ENCODE measurements at places on chromosomes 2 and 18.
A peak's percentile ranks its signal among the peaks of the same experiment; 100 is the strongest.

- DNase-seq, result no peak
Observed at GRCh38 chr2:26396734-26397298, 4.9 kb upstream of the DRC1 start.

DNA sequence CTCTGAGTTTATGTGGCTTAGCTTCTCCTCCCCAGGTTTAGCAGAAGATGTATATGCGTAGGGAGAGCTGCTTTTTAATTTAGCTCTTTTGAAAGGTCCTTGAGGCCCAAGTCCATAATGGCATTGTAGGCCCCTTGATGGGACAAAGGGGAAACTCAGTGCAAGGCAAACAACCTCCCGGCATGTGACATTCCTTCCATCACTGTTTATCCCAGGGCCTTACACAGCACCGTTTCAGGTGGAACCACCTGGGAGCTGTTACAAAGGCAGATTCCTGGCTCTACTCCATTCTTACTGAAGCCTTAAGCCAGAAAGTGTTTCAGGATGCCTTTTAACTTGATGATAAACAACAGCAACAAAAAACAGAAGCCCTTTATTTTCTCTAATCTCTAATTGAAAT, 555.4 kb downstream of the SLC4A3 start:
- no peak for DNase-seq

DNA sequence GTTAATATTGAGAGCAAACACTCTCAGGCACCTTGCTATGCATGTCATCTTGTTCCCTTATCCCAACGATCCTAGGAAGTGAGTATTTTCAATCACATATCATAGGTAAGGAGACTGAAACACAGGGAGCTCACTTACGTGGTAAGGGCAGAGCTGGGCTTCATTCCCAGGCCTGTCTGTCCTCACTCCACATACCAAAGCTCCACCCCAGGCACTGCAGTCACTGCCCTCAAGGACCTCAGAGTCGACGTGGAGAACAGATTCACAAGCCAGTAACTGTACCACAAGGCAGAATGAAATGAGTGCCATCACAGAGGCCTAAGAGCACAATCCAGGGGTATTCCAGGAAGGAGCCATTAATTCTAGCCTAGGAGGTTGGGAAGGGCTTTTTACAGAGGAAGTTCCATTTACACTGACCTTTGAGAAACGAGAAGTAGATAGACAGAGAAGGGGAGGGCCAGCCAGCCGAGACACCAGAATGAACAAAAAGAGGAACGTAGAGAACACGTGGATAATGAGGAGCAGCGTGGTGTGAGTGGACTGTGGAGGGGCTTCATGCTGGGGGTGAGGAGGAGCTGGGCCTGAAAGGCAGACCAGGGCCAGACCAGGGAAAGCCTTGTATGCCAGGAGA, 48.6 kb downstream of the KIAA2012 start:
- DNase-seq, result no peak

DNA sequence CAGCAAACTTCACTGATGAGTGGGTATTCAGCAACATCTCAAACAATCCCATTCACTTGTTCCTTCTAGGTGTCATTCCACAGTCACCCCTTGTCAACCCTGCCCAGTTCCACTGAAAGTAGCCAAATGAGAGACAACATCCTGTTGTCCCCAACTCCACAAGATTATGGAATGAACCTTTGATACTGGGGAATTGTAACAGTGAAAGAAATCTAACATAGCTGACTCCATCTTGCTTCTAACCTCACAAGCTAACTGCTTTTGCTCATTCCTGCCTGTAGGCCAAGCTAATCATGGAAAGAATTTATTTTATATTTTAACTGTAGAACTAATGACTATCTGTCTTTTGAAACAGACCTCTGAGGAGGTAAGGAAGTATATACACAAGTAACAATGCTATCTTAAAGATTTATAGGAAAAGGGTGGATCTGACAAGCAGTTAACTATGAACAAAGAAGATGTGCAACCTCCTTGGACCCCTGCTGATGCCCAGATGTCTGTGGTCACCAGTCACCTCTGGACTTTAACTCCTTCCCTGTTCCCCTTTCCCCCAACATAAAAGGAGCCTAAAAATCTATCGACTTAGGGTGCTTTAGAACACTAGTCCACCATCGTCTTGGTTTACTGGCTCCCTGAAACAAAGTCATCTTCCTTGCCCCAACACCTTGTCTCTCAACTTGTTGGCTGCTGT, 6.9 kb upstream of the ANXA4 start:
- DNase-seq, result no peak

DNA sequence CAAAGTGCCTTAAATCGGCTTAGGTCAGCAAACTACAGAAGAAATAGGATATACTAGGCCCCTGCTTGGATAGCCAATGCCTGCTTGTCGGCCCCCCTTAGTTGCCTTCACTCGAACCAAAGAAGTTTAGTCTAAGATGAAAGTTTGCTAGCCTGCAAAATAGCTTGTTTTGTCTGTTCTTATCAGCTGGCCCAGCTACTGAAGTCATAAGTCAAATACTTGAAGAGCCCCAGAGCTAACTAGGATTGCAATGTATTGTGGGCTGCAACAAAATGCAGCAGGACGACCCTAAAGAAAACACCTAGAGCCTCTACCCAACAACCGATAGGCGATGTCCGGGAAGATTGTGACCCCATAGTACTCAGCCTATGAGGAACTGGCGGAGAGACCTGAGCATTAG, 183.5 kb upstream of the HS6ST1 start:
- no peak for DNase-seq

GRCh38 chr2:68569604-68570003, 73.8 kb upstream of the PROKR1 start:
- DNase-seq, result peak; percentile 84

DNA sequence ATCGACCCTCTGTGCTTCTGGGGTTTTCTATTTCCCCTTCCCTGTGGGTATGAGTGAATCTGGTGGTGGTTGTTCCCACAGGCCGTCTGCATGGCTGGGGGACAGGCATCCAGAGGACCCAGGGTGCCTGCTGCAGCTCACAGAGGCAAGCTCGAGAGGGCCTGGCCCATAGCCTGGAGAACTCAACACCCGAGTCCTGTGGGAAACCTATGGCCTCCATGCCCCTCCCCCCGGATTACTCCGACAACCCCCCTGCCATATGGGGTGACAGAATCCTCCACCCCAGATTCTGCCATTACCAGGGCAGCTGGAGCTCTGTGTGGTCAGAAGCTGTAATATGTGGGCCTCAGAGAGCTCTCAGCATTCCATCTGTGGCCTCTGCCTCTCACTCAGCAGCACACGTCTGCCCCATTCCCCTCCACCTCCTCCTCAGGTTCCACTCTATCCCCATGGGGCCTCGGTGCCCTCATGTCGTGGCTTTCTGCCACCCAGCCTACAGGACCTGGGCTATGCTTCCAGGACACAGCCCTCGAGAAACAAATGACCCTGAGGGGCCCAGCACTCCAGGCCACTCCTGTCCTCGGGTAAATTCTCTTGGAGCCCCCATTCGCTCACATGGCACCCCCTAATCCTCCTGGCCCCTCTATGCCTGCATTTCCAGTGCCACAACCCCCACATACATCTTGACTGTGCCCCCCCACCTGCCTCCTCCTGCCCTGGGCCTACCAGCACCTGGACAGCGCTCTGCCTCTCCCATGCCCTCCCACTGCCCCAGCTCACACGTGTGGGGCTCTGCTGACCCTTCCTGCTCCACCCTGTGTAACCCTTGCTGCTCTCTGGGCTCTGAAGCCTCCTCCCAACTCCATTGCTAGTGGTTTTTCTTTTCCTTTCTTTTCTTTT, 3.6 kb downstream of the MZT2A start:
- no peak for DNase-seq

- DNase-seq, result no peak
Observed at GRCh38 chr18:58323866-58324762, 280.1 kb downstream of the NEDD4L start.

GRCh38 chr2:166516712-166517303, 22.8 kb upstream of the SCN7A start:
- peak; percentile 10 for DNase-seq

- DNase-seq, result no peak
Observed at GRCh38 chr2:101089419-101089818, 61.8 kb downstream of the TBC1D8 start.

DNA sequence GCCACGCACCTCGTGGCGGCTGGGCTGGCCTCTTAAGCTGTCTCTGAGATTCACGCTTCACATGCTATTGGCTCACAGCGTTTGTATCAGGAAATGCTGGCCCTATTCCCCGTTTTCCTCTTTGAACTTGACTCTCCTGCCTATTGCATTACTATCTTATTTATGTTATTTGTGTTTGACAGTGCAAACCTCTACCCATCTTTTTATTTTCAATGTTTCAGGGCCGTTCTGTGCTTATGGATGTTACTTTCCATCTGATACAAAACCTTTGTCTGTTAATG, 149.9 kb upstream of the TWIST2 start:
- no peak for DNase-seq

DNA sequence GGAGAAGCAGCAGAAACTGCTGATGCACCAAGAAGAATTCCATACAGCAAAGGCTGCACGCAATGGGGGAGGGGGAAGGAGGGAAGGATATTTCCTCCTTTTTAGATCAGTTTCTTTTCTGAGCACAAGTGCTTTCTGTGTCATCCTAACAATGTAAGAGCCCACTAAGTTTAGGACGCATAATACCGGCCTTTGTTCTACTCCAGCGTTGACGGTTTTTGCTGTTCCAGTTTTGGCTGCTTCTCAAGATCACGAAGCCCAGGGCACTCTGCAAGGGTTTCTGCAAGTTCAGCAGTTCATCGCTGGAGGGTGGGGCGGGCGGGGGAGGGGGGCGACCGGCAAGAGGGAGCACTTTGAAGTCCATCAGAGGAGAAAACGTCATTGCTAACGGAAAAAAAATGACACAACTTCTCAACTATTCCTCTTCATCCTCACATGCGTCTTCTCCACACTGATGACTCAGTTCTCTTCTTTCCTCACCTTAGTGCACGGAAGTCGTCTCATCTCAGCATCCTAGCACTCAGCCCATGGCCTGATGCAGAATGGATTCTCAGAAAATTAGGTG, 8.7 kb downstream of the FAM178B start:
- DNase-seq, result peak; percentile 83

DNA sequence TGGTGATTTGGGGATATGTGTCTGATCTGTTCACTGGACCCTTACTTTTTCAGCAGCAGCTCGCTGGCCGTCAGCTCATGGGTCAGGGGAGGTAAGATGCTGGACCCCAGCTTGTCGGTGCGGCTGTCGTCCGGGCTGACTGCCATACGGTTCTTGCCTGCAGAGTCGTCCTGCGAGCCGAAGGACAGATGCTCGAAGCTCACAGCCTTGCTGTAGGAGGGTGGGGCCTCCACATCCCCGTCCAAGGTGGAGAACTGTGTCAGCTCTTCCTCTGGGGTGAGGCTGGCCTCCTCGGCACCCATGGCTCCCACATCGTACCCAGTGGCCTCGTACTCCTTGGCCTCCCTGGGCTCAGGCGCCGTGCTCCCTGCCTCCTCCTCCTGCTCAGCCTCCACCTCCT, 179.5 kb downstream of the NAPG start:
- DNase-seq, result no peak

GRCh38 chr2:101063352-101064124, 61.4 kb downstream of the RPL31 start:
- peak; percentile 19 for DNase-seq

GRCh38 chr2:26245231-26245732, 543 bp downstream of the HADHB start:
- peak; percentile 18 for DNase-seq

GRCh38 chr2:236117861-236118269, 50.3 kb downstream of the GBX2 start:
- DNase-seq, result no peak

- DNase-seq, result no peak
Observed at GRCh38 chr2:222297600-222297935, 1.2 kb downstream of the PAX3 start.

GRCh38 chr2:98029718-98030222, 34.0 kb upstream of the TMEM131 start:
- peak; percentile 21 for DNase-seq

GRCh38 chr2:224264259-224264658, 137.6 kb downstream of the FAM124B start:
- DNase-seq, result no peak

DNA sequence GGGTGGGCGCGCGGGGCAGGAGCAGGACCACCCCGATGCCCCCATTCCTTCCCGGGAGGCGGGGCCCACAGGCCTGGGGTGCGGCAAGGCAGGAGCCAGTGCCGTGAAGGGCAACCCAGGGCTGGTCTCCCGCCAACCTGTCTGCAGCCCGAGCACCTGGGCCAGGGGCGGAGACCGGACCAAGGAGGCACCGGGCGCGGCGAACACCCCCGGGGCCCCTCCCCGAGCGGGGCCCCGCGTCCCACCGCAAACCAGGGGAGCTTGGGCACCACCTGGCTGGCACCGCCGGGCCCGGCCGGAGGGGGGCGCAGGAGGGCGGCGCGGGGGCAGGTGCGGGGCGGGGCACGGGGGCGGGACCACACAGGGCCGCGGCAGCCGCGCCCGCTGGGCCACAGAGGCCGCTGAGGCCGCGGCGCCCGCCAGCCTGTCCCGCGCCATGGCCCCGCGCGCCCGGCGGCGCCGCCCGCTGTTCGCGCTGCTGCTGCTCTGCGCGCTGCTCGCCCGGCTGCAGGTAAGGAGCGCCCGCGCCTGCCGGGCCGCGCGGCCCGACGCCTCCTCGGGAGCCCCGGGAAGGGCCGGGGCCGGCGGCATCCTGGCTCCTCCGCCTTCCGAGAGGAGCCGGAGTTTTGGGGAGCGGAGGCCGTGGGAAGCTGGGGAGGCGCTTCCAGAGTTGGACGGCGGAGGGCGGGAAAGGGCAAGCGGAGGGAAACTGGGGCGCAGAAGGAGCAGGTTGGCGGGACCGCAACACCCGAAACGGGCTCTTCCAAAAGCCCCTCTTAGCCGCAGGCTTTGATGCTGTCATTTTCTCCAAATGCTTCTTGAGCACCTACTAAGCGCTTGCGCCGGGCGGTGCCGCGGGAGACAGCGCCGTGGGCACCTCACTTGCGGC, at the start of gene TNFRSF11A:
TSS of gene TNFRSF11A (plus strand) at position 394 of the 889 bp plus-strand sequence. CDS start at position 437, 43 bp downstream.
- DNase-seq, result no peak

DNA sequence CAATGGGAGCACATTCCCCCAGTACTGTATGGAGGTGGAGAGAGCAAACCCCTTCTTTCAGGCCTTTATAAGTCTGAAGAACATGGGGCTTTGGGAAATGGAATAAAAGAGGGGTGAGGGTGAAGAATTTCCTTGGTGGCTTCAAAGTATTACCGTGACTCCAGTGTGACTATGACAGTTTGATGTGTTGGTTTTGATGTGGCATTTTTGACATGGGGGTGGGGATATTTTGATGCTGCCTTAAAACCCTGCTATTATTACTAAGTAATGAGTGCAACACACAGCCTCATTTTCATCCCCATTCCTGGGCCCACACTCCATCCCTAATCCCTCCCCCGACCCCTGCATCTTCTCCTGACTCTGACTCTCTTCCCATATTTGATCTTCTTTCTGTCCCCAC, 23.6 kb downstream of the QPCT start:
- no peak for DNase-seq

DNA sequence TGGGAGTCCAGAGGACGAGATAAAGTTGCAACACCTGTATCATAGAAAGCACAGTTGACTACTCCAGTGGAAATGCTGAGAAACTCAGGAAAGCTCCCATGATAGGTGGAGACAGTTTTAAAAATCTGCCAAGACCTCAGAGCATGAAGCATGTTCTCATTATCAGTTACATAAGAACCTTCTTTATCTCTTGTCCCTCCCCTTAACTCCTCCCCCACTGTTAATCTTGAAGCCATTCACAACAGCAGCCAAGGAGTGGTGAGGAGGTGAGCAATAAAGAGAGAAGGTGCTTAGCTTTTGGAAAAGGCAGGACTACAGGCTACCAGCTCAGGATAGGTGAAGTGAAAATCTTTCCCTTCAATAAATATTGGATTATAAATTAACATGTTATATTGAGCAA, 657.9 kb downstream of the NYAP2 start:
- peak; percentile 68 for DNase-seq

GRCh38 chr18:3265564-3266033, 3.7 kb downstream of the MYL12B start:
- peak; percentile 48 for DNase-seq
